ENCODE measurements at places on chromosomes 12 and 14.

DNA sequence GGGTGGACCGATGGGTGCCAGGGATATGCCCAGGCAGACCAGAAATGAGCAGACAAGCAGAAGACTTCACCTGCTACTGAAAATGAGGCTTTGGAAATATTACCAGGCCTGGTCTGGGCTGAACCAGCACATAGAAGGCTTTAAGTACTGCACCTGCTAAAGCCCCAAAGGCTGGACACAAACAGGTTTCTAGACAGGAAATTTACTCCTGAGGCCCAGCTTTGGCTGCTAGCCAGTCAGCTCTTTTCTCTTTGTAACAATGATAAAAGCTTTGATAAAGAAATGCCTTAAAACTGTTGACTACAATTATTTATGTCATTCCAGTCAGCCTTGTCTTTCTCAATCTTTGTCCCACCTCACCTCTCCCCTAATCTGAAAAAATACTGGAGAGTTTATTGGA, 228.9 kb upstream of the EGLN3 start:
- no peak for DNase-seq

DNA sequence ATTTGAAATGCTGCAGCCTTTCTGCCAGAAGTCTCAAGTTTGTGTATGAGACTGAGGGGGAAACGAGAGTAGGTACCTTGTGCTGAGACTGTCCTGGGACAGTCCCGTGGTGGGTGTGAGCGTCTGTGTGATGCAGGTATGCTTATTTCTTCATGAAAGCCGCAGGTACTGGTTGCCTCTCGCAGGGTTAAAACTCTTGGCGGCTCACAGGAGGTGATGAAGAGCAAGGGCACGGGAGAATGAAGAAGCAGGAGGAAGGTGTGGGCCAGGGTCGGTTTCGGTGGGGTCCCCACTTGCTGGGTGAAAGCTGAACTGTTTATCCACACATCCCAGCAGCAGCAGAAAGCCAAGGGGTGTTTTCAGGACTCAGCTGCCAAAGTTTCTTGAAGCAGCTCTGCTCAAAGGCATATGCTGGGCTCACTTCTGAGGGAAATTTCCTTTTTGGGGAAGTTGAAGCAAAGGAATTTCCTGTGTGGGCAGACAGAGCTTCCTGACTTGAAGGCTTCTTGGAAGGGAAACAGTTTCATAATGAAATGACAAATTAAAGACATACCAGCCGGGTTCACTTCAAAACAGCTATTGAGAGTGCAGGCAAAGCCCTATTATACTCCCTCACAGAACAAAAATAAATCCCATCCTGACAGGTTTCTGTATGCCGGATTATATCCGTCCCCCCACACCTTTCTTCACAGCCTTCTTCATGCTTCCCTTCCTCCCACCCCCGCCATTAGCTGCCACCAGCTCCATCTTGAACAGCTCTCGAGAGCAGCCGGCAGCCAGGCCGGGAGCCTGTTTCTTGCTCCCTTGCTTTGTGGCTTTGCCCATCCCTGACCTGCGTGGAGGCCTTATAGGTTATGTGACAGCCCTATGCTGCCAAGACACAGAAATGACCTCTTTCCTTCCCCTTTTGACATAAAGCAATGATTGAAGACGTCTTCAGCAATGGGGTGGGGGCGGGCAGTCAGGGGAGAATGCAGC, 116.6 kb downstream of the ETV6 start:
- no peak for DNase-seq

DNA sequence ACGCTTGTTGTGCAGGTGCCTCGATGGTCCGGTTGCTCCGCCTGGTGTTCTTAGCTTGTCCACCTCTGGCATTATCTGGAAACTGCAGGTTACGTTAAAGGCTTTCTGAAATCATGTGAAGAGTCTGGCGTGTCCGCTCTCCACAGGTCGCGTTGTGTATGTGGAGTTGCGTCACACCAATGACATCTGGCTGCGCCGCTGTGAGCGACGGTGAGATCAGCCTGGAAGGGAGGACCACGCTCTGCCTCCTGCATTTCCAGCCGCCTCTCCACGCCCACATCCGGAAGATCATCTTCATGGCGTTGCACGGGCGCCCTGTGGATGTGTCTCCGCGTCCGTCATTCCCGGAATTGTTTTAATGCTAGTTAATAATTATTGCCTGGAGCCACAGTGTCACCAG, 50.6 kb upstream of the GALNT9 start:
- DNase-seq, result peak; percentile 87

GRCh38 chr12:108939594-108939993, 59.7 kb downstream of the DAO start:
- peak; percentile 48 for DNase-seq

- peak; percentile 87 for DNase-seq
Measured at GRCh38 chr14:36661506-36662257, at the start of gene PAX9. TSS of gene PAX9 (plus strand) at chr14:36661860. CDS start at chr14:36662090, 230 bp downstream.

DNA sequence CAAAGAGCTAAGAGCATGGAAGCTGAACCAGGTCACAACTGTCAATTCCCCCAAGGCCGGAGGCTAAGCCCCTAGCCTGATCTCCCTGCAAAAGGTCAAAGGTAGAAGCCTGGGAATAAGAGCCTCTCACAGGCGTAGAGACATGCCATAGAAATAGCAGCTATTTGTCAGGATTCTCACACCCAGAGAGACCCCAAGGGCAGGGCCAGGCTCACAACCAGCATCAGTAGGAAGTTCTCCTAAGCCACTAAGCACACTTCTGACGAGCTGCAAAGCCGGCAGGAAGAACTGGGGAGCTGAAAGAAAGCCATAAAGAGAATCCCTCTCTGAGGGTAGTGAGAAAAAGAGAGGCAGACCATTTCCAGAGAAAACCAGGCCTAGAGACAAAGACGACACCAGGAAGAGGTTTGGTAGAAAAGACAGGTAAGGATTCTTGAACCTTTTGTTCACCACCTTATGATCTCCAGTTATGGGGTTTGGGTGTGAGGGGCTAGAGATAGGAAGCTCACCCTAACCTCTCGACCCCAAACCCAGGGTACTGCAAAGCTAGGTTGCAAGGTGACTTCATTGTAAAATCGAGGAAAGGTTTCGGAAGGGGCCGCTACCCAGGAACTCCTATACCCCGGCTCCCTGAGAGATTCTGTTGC, 1.0 kb downstream of the SMARCC2 start:
- no peak for DNase-seq

DNA sequence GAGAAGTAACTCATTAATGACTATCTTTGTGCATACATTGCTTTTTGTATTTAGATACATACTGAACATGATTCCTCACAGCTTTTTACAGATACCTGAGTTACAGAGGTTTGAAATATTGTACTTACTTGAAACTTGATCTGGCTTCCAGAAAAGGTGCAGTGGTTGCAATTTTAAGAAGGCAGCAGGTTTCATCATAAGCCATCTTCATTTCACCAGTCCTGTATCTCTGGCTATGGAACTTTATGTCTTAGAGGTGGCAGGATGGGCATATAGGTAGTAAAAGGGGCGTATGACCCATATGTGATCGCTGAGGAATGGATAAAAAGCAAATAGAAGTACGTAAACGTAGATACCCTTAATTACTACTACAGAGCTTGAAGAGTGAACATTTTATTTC, 13.7 kb downstream of the ZBTB1 start:
- DNase-seq, result no peak

GRCh38 chr14:89720741-89721729, 233.5 kb downstream of the EFCAB11 start:
- DNase-seq, result no peak

- DNase-seq, result no peak
Measured at GRCh38 chr12:15708396-15709076, 80.7 kb downstream of the EPS8 start.

DNA sequence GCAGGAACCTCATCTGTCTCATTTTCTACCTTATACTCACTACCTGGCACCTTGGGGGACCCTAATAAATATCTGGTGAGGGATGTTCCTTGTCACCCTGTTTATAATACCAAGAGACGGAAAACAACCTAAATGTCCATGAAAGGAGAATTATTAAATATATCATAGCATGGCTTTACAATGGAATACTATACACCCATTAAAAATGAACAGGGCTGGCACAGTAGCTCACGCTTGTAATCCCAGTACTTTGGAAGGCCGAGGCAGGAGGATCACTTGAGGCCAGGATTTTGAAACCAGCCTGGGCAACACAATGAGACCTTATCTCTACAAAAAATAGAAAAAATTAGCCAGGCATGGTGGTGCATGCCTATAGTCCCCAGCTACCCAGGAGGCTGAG, 34.3 kb upstream of the SPPL3 start:
- DNase-seq, result no peak

DNA sequence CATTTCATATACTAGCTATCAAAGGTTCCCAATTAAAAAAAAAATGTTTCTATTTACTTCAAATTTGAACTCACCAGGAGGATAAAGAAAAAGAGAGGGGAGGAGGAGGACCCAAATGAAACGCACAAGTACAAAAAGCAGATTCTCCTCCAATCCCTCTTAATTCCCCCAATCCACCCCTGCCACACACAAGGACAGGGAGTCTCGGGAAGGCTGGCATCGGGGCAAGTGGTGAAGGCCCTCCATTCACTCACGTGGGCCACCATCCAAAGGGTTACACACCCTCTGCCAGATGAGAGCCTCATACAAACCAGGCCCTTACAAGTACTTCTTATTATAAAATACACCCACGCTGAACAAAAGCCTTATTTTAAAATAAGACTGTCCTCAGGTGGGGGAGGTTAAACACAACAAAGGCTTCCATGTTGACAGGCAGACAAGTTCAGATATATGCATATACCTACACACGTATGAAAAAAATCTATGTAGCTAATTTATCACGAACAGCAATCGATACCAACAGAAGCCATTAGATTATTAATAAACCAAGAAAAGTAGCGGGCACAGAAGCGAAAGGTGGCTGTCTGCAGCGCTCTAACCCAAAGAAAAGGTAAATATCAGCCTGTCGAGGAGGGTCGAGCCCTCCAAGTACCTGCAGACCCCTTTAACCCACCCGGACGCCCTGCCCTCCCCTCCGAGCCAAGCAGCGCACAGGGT, 1.5 kb downstream of the ATP2B1 start:
- DNase-seq, result peak; percentile 46

DNA sequence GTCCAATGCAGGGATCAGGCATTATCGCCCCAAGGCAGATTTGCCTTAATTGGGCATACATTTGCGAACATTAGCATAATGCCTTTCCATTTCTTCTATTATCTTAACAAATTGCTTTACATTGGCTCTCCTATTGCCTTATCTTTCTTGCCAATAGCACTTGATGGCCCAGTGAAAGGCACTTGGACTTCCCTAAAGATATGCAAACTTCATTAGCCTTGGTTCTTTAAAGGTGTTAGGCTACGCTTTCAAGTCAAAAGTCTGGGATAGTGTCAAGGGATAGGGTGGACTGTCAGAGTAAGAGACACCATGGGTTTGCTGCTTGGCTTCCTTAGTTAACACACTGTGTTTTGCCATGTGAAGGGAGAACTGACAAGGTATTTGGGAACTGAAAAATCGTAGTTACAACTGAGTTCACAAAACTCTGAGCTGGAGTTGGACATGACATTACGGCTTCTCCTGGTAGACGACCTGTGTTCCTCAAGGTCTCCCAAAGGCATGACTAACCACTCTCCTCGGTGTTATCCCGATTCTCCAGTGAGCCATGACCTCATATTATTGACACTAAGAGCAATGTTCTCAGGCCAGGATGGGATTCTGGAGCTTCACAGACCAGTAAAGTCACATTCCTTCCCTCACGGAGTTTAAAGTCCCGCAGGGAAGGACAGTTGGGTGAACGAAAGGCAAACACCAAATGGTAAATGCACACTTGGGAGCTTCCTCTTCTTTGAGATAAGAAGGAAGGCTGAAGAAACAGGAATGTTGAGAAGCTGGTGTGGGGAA, 65.2 kb downstream of the TBC1D30 start:
- DNase-seq, result no peak

DNA sequence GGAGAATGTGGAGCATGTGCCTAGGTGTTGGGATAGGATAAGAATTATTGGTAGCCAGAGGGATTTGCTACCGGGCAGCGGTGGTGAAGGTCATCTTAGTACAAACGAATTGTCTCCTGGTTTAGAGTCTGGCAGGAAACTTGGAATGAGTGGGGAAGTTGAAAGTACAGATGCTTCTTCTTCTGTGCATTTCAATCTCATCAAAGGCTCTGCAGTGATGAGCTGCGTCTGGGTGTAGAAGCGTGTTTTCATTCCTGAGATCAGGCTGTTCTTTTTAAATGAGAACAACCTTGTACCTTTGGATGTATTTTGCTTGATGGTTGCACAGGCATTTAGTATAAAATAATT, 2.1 kb downstream of the WNK1 start:
- DNase-seq, result peak; percentile 39

- DNase-seq, result no peak
Measured at GRCh38 chr14:28494196-28494595, 272.4 kb upstream of the FOXG1 start.

GRCh38 chr12:55713721-55714120, 2.1 kb upstream of the BLOC1S1 start:
- DNase-seq, result no peak

- DNase-seq, result no peak
Measured at GRCh38 chr12:57235017-57235727, 5.7 kb downstream of the SHMT2 start.

DNA sequence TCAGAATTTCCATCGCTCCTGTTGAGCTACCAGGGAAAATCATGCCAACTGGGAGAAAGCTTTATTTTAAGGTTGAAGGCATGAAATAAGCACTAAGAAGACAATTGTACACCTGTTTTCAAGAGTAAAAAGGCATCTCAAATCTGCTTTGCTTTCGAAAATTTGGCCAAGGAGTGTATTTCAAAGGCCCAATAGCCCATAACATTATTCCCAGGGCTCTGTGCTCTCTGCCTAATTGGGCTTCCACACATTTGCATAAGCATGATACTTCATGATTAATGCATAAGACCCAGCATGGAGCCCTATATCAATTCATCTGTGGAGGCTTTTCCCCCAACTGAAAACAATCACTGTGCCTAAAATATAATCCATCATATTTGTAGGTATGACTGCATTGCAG, 258.5 kb downstream of the NOVA1 start:
- no peak for DNase-seq

GRCh38 chr14:44029933-44030332, 477.1 kb downstream of the FSCB start:
- no peak for DNase-seq

GRCh38 chr14:101357559-101358319, 203.6 kb upstream of the DIO3 start:
- no peak for DNase-seq

GRCh38 chr12:80485222-80485987, 41.4 kb downstream of the PTPRQ start:
- no peak for DNase-seq
